ENCODE measurements at places on chromosomes 2 and 18. TPM values are rescaled to one million over a fixed set of nuclear protein-coding genes. Genes with fewer than 3 reads are reported as not detected.

Gene GALNT1
- 42.6 TPM for total RNA-seq

DNA sequence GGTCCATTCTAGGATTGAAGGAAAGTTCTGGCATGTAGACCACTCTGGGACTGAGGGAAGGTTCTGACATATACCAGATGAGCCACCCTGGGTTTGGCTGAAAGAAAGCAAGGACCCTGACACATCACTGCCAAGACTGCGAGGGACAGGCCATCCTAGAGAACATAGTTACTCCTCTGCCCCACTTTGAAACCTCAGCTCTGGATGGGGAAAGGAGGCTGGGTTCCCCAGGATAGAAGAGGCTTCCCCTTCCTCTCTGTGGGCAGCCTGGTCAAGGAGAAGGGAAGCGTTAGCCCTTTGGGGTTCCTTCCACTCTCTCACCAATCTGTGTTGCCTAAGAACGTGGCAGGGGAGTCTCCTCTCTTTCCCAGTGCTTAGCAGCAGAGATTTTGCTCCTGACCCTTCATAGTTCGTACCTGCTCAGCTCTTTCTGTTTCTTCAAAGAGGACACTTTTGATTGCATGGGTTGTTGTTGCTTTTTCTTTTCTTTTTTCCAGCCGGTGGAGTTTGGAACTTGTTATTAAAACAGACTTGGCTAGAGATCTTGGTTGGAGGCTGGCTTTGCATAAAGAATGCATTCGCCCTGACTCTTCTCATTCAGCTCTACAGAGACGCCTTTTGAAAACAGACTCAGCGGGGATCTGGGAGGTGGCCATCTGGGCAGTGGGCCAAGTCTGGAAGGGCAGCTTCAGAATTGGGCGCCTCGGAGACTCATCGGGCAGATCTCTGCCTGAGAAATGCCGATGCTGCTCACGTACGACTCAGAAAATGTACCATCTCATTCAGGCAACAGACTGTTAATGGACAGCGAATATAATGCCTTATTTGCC is 166.1 kb downstream of the CLIP4 start:
- peak; percentile 98 for DNase-seq

GRCh38 chr18:48939205-48940097 is 11.3 kb downstream of the SMAD7 start:
- peak; percentile 43 for DNase-seq

- DNase-seq: no peak
Observed at GRCh38 chr2:49332415-49332814, 178.1 kb upstream of the FSHR start.

DNA sequence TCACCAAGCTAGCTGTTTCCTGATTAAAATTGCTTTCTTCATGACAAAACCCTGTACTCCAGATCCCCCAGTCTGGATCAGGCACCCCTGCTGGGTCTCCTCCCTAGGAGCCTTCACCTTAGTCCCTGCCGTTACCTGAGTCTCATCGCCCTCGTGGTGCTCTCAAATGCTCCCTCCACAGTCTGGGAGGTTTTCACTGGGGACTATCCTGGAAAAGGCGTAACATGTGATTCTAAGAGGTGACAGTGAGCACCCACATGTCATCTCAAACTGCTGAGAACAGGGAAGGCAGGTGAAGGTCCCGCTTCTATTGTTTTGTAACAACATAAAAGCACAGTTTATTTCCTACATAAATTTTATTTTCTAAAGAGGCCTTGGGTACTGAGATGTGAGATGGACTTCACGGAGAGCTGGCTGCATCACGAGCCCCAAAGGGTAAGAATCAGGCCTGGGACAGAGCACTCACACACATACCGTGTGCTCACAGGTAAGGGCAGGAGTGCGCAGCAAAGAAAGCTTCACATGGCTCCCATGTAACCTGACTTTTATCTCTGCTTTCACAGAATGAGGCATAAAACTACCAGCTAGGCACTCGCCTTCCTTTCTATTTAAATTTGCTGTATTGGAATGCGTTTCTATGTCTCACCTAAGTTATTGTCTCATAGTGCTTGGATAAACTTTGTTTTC is 531.5 kb downstream of the RNF144A start:
- DNase-seq: no peak

- DNase-seq: no peak
Observed at GRCh38 chr2:240869956-240870875, 1.6 kb downstream of the AGXT start.

Gene SLC4A3
- 3.2 TPM for total RNA-seq

Gene IL1A
- total RNA-seq: not detected

DNA sequence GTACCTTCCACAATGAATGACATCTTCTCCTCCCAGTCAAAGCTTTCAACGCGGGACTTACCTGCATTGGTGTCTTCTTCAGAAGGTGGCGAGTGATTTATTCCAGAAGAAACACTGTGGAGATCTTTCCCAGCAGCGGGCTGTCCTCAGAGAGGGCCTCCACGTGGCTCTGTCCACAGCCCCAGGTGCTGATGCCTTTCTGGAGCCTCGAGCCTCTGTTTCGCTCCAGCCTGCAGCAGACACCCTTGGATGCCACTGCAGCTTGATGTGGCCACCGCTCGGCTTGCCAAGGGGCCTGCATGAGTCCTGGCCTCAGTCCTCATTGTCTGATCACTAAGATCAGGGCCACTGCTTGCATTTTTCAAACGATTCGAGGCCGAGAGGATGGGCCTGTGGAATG is 46.6 kb upstream of the GALR1 start:
- DNase-seq: peak; percentile 12

Gene VIT
- 18.0 TPM for total RNA-seq

Gene CYP27A1
- 14.9 TPM for total RNA-seq

Gene EIF2AK2
- total RNA-seq: 41.7 TPM

DNA sequence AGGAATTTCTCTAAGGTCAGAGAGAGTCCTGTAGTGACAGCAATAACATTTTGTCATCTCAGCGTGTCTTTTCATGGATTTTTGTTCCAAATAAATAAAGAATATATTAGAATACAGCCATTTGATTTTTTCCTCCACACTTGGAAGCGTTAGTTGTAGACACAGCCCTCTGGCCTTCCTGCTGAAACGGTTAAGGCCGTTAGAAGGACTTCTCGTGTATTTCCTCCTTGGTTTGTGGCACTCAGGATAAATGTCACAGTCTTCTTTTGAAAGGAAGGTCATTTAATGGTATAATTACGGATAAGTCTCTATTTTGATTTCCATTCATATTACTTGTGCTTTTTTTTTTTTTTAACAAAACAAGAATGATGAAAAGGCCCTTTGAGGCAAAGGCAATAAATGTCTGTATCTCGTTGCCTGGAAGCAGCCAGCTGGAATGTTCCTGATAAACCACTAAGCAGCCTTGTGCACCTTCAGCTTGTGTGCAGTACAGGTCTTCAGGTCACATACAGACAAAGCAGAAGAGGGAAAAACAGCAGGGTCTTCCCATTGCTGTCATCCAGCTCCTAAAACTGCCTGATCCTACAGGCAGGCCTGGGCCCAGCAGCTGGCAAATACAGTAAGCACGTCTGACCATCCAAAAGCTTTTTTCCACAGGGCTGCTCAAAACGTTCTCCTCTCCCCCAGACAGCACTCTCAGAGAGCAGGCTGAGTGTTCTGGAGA is 14.4 kb downstream of the EFR3B start:
- no peak for DNase-seq

- DNase-seq: no peak
Observed at GRCh38 chr2:197164141-197164754, 146.3 kb downstream of the ANKRD44 start.

- no peak for DNase-seq
Observed at GRCh38 chr2:95393901-95394300, 8.6 kb upstream of the FAHD2A start.

DNA sequence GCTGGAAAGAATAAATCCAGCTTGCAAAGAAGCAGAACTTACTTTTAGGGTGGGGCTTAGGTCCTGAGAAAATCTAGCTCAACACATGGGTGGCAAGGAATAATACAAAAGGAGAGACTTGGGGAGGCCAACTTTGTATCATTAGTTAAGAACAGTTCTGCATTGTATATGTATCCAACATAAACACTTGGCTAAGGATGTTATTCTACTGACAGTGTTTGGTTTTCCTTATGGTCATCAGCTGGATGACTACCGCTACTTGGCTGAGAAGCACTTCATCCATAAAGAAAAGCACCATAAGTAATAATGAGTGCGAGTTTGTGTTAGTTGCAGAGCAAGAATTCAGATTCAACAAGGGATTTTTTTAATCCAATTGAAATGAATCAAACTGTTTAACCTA is 614.9 kb downstream of the ARHGAP15 start:
- no peak for DNase-seq

Gene ACTR3
- total RNA-seq: 100 TPM

Gene MARCO
- 1.1 TPM for total RNA-seq

- no peak for DNase-seq
Observed at GRCh38 chr2:9398881-9399780, 24.2 kb downstream of the ITGB1BP1 start.

GRCh38 chr18:8106603-8107002 is 502.6 kb upstream of the RAB12 start:
- DNase-seq: peak; percentile 15

DNA sequence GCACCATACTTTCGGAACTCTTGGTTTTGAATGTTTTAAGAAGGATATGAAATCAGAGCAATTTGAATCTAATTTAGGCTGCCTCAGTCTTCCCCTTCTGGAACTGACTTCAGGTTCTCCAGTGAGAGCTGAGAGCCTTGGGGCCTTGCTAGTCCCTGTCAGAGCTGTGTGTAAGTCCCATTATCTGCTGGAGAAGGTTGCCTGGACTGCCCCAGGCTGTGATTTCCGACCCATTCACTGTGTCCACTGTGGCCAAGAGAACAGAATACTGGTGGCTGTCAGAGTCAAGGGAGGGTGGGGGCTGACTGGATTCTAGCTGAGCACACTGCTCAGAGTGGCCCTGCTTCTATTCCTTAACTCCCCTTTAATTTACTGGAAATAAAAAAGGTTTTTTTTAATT is 278.0 kb downstream of the KCNS3 start:
- no peak for DNase-seq

Gene TXNDC2
- not detected for total RNA-seq

DNA sequence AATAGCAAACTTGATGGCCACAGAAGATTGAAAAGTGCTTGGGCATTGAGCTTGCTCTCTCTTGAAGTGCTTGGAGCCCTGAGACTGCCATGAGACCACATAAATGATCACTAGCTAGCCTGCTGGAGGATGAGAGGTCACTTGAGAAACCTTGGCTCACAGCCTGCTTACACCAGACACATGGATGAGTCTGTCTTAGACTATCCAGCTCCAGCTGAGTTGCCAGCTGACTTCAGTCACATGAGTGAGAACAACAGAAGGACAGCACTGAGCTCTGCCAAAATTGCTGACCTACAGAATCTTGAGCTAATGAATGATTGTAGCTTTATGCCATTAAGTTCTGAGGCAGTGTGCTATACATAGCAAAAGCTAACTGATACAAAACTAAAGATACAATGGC is 18.1 kb downstream of the NABP1 start:
- peak; percentile 52 for DNase-seq

- DNase-seq: no peak
Observed at GRCh38 chr18:80145196-80145804, 36.2 kb downstream of the ADNP2 start.

DNA sequence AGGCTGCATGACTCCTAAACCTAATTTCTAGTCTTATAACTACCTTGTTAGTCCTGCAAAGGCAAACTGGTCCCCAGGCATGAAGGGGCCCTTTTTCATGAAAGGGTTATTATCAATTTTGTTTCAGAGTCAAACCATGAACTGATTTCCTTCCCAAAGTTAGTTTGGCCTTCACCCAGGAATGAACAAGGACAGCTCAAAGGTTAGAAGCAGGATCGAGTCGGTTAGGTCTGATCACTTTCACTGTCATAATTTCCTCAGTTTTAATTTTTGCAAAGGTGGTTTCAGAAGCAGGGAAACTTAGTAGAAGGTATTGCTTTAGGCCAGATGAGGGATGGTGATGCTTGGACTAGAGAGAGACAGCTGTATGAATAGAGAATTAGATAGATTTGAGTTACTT is 8.7 kb upstream of the ALS2 start:
- DNase-seq: no peak

- DNase-seq: no peak
Observed at GRCh38 chr2:74325815-74326214, 17.4 kb downstream of the SLC4A5 start.

Gene CCT7
- total RNA-seq: 205 TPM

Gene TGFA
- total RNA-seq: 16.8 TPM

DNA sequence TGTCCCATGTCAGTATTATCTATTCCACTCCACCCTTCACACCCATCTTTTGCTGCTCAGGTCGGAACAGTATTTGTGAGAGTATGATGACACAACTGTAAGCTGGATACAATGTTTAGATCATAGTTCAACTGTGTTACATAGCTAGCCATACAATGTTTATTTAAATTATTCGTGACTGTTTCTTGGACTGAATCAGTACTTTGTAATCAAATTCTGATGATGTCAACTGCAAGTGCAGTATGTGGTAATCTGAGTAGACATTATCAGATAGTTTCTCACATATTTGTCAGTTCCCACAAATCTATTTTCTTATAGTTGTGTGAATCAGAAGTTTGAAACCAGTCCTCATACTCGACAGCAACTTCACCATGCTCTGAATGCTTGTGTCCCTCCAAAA is 177.6 kb downstream of the ZNF407 start:
- no peak for DNase-seq

DNA sequence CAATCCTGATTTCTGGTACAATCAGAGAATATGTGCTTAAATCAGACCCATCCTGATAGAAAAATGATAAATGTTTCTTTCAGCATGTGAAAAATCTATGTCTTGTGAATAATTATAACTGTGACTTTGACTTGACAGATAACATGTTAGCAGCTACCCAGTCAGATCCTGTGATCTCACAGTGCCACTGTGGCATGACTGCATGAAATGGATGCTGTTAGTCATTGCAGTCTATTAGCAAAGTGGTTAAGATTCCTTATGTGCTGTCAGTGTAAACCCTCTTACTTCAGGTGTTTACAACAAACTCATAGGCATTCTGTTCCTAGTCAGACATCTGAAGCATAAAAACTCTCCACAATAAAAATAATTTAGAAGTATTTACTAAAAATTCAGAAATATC is 244.6 kb upstream of the RND3 start:
- no peak for DNase-seq

Measured in thyroid gland (tissue), 4 donors.